Mesothelial cell of epicardium (in vitro differentiated cells): ENCODE measurements at places on chromosomes 5 and 9.

DNA sequence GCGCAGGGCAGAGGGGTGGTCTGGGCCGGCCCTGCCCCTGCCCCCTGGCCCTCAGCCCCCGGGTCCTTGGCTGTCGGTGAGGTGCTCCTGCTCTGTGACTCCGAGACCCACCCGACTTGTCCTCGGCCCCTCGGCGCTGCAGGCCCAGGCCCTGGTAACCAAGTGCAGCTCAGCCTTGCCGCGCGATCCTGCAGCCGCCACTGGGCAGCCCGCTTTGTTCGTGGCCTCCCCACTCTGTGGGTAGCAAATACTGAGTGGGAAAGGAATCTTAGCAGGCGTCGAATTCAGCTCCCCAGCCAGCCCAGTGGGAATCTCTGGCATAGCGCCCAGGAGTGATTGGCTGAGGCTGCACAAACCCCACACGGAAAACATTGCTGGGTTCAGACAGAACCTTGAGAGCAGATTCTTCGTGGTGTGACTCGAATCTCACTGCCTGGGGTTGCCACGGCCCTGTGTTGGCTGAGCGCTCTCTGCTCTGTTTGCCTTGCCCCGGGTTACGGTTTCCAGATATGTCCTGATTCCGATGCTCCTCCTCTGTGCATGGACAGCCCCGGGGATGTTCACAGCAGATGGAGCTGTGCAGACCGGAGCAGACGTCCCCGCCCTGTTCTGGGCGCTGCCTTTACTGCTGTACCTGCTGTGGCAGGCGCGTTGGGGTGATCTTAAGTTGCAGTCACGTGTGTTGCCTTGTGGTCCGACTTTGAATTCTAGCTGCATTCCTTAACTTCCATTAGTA, 13.4 kb upstream of the EXOC3 start:
- no peak for DNase-seq

DNA sequence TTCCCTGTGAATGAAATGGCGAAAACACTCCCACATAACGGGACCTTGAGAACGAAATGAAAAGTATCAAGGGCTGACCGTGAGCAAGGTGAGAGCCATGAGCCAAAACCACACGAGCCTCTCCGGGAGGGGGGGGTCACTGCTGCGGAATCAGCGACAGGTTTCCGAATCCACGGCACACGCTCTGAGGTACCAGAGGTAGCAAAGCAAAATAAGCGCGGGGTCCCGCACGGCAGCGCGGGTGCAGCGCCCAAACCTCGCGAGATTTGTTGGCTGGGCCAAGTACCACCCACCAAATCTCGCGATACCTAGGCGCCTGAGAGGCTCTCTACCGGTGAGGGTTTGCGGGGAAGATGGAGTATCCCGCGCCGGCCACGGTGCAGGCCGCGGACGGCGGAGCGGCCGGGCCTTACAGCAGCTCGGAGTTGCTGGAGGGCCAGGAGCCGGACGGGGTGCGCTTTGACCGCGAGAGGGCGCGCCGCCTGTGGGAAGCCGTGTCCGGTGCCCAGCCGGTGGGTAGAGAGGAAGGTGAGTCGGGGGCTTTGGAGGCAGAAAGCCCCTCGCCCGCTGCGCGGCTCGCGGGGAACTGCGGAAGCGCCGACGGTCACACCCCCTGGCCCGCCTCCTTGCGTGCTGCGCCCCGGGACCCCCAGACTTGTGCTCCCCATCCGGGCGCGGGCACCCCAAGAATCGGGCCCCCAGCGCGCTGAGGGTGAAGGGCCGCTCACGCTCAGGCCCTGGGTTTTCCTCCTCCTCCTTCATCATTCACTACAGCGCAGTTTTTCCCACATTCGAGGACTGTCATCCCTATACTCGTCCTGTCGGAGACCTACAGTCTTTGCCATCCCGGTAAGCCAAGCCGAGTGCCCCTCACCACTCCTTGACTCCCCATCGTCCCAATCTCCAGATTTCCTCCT, at the start of gene ZNF346:
Gene ZNF346 (plus strand): TSS at position 311 of the 917 bp plus-strand sequence. CDS start 43 bp downstream, at position 354.
- peak; percentile 92 for DNase-seq

DNA sequence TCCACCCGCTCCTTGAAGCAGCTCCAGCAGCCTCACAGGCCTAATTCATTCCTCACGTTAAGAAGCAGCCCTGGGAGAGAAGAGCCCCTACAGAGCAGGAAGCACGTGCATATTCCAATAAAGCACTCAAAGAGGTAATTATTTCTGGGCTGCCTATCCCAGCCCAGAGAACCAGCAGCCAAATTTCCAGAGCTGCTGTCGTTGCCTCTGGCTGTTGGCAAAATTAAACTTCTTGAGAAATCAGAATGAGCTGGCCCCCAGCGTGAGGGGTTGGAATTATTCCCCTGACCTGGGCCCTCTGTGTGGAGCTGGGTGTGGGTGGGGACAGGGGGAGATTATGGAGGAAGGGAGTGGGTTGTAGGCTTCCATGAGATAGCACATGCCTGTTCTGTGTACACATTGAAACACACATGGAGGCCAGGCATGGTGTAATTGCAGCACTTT, 86.8 kb upstream of the HSPA9 start:
- DNase-seq: no peak

DNA sequence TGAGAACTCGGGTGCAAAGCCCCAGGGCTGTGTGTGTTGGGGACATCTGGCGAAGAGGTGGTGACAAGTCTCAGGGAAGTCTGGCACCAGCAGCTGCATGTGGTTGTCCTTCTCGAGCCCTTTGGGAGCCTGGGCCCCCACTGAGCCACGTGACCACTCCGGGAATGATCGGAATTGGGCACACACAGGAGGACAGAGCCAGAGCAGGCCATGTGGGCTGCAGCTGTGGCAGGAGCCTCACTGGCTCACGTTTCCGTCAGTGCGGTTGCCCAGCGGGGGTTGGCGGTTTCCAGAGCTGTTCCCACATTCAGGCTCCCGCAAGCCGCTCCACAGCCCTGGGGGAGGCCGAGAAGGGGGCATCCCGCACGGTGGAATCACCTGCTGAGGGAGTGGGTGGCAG, 6.8 kb upstream of the CEL start:
- no peak for DNase-seq
